ENCODE measurements at places on chromosomes 11 and 22.

DNA sequence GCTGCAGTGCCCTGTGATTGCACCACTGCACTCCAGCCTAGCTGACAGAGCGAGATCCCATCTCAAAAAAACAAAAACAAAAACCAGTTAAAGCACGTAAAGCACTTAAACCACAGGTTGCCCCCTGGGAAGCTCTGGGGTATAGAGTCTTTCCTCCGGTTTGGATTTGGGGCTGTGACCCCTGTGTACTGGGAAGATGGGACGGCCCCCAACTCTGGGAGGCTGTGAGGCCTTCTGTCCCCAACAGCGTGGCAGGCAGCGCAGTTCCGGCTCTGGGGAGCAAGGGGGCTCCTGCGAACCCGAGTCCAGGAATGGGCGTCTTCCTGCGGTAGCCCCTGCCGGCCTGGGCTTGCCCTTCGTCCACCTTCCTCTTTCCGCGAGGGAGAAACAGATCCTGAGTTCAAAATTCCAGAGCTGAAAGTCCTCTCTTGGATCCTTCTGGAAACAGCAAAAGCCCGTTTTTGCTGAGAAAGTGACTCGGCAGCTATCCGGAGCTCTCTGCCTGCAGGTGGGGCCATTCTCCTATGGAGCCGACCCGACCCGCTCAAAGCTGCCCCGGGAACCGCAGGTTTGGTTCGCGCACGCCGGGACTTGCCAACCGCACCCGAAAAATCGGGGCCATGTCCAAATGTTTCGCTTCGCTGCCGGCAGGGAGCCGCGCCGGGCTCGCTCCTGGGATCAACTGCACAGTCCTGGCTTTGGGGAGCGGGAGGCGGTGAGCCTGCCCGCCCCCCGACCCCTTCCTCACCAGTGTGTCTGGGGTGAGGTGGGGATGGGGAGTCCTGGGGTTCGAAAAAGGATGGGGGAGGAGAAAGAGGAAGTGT is 36.3 kb upstream of the POLA2 start:
- peak; percentile 53 for DNase-seq

GRCh38 chr11:119860561-119861094 is 131.6 kb upstream of the NECTIN1 start:
- no peak for DNase-seq

- no peak for DNase-seq
Measured at GRCh38 chr11:60195923-60196368, 13.1 kb upstream of the MS4A6A start.

DNA sequence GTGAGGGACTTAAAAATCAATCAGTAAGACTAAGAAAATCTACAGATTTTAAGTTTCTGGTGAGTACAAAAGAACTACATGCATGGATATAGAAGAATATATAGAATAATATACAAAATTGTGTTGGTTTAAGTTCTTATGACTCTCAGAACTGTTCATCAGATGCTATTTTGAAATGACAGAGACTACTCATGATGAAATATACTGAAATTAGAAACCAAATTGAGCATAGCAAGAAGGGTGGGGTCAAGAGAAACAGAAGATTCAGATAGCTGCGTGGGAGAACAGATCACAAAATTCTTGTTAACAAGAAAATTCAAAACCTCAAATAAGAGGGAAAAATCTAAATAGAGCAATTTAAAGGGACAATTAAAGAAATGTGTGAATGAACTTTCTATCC is 2125.3 kb upstream of the RAG2 start:
- DNase-seq = no peak

- DNase-seq = peak; percentile 92
Measured at GRCh38 chr11:79413268-79413667, 27.6 kb downstream of the TENM4 start.
